NCI-H510A treated with DMSO at 0.1 percent for 48 hours (cell line): ENCODE measurements at places on chromosomes 7 and 10.
A peak's percentile ranks its signal among the peaks of the same experiment; 100 is the strongest.

- DNase-seq: no peak
Observed at GRCh38 chr10:53719658-53720057, 947.1 kb upstream of the MBL2 start.

DNA sequence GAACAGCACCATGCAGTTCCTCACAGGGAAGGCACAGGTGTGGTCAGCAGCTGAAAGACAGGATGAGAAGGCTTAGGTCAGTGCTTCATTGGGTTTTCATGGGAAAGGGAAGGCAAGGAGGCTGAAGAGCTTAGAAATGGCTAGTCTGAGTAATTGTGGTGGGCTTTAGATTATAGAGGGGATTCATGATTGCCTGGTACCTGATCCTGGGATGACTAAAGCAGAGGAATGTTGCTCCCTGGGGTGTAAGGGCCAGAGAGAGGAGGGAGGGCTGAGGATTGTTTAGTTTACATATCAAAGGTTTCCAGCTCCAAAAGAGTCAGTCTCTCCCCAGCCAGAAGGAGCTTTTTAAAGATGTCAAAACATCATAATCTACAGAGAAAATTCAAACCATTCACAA is 396.3 kb upstream of the POM121L12 start:
- DNase-seq: no peak

GRCh38 chr7:83486957-83487356 is 162.0 kb downstream of the SEMA3E start:
- peak; percentile 7 for DNase-seq

- no peak for DNase-seq
Observed at GRCh38 chr7:20197125-20197748, 19.9 kb downstream of the MACC1 start.

GRCh38 chr10:99836711-99837110 is 54.3 kb downstream of the ABCC2 start:
- DNase-seq: no peak

DNA sequence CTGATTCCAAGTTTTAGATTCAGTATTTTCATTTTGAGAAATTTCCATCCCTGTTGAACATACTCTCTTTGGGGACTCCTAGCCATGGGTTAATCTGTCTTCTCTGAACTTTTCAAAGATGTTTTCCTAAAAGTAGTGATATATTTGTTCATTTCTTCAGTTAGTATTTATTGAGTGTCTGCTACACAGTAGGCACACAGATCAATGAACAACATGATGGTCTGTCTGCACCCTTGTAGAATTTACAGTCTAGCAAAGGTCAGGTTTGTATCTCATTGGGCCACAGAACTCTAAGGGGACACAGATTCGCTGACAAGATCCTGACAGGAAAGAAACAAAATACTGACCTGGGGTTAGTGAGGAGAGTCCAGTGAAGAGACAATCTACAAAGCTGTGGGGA is 42.2 kb upstream of the PAPSS2 start:
- no peak for DNase-seq

GRCh38 chr10:49132362-49132737 is 1.5 kb downstream of the FAM170B start:
- DNase-seq: no peak

DNA sequence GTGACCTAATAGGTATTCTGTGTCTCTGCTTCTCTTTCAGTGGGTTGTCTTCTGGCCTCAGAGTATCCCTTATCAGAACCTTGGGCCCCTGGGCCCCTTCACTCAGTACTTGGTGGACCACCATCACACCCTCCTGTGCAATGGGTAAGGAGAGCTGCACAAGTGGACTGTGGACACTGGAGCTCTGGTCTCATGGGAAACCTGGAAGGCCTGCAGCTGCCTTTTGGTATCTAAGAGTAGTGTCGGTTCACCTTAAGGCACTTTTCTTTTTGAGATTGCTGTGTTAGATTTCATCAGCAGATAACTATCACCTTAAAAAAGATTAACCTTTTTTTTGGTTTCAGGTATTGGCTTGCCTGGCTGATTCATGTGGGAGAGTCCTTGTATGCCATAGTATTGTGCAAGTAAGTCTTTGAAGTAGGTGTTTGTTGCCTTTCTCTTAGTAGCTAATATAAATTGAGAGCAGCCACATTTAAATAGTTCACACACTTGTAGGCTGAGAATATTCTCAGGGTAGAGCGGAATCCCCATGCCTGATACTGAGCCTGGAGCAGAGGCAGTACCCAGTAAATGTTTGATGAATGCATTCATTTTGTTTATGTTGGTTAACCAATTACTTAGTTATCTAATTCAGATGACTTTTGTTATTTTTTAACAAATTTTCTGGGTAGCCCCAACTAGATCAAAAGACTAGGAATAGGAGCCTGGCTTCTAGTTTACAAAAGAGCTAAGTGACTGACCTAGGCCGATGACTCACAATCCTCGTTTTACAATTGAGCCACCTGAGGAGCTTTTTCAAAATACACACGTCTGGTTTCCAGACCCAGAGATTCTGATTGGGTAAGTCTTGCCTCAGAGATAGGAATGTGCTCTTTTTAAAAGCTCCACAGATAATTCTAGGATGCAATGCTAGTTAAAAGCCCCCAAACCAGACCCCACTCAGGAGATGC is 3.6 kb downstream of the TMEM254 start:
- no peak for DNase-seq

- no peak for DNase-seq
Observed at GRCh38 chr10:1539216-1539615, 198.1 kb downstream of the ADARB2 start.

GRCh38 chr7:34523226-34523918 is 134.6 kb upstream of the NPSR1 start:
- DNase-seq: no peak

DNA sequence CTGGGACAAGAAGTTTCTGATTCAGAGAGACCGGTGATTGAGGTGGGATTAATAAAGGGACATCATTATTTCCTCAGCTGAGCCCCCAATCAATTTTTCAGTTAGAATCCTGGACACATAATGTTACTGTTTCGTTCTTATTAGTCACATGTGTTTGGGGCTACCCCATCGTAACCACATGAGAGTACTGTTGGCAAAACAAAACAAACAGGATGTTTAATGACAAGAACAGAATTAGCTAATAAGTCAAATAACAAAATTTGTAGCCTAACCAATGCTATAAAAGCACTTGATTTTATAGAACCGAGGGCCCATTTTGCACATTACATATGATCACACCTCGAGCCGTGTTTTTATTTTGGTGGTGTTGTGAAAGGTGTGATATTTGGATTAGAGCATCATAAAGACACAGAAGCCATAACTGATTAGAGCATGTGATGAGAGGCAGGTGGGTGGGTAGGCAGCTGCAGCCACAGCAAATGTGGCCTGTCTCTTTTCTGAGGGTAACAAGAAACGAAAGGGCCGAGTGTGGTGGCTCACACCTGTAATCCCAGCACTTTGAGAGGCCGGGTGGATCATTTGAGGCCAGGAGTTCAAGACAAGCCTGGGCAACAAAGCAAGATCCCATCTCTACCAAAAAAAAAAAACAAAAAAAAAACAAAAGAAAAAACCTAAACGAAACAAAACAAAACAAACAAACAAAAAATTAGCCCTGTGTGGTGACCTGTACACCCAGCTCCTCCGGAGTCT is 1.8 kb upstream of the VWC2 start:
- DNase-seq: no peak

- DNase-seq: no peak
Observed at GRCh38 chr10:100436255-100436654, 26.6 kb upstream of the WNT8B start.

DNA sequence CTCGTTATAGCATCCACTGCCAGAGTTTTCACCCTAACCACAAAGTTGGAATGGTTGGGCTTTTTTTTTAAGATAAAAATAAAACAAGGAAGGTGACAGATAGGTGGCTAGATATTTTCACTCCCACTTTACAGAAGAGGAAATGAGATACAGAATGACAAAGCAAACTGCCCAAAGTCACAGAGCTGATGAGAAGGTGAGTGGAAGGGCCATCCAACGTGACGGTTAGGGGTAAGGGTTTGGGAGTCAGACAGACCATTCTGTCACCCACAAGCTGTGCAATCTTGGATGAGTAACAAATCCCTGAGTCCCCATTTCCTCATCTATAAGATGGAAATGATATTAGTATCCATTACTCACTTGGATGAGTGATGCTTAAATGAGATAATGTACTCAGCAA is 106.9 kb upstream of the PDLIM1 start:
- DNase-seq: no peak

GRCh38 chr7:91140982-91141381 is 123.3 kb upstream of the FZD1 start:
- no peak for DNase-seq

DNA sequence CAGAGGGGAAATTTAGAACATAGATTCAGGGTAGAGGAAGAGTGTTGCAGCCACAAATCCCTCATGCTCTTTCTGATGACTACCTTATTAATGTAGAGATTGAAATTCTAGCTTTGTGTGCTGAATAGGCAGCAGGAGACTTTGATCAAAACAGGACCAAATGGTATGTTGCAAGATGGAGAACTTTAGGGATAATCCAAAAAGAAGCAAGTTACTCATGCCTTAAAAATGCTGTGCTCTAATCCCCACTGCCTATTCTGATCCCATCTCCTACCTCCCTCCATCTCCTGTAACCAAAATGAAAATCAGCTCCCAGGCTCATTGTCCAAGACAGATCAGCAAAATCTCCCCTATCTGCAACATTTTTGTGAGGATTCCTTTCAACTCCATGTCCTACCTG is 31.3 kb downstream of the CH25H start:
- no peak for DNase-seq

- peak; percentile 44 for DNase-seq
Observed at GRCh38 chr10:13734151-13734550, 147.4 kb downstream of the PRPF18 start.

GRCh38 chr10:65710306-65710705 is 1215.5 kb upstream of the LRRTM3 start:
- DNase-seq: no peak

GRCh38 chr7:27960415-27960814 is 220.2 kb downstream of the JAZF1 start:
- no peak for DNase-seq

- peak; percentile 59 for DNase-seq
Observed at GRCh38 chr10:28676968-28677887, at the start of gene BAMBI. Gene BAMBI, plus strand, starts transcription at chr10:28677521. Its CDS starts 377 bp downstream, at chr10:28677898.

DNA sequence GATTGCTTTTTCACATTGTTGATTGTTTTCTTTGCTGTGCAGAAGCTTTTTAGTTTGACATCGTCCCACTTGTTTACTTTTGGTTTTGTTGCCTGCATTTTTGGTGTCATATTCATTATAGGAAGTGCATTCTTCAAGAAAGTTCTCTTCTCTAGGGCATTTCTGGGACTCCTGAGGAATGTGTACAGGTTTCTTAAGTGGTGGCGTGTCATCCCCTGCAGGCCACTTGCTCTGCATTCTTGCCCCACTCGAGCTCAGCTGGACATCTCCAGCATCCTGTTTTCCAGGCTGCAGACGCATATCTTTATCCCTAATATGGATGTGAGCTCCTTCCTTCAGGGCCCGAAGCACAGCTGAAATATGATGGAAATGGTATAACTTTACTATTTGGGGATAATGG is 255.6 kb upstream of the HABP2 start:
- no peak for DNase-seq

DNA sequence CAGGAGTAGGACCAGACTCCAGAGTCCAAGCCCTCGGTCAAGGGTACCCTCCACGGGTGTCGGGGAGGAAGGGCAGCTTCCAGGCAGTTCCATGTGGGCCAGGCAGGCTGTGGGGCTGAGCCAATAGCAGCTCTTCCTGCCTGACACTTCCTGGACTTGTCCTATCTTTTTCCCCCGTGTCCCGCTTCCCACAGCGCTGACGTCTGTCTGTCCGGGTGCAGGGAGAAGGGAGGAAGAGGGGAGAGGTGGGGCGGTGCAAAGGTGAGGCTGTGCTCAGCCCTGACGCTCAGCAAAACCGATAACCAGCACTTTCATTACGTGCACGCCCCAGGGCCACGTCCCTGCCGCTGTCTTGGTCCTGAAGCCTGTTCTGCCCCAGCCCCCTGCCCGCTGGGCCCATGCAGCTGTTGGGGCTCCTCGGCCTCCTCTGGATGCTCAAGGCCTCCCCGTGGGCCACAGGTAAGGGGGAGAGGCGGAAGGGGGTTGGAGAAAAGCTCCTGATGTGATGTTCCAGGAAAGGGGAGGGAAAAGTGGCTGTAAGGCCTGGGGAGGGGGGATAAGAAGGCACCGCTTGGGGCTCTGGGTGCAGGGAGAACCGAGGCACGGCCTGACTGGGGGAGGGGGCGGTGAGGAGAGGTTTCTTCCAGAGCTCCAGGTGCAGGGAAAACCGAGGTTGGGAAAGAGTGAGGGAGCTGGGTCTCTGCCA is at the start of gene MUC3A:
Gene MUC3A, plus strand, starts transcription at position 308 of the 706 bp plus-strand sequence. Its CDS starts 91 bp downstream, at position 399.
- DNase-seq: no peak

DNA sequence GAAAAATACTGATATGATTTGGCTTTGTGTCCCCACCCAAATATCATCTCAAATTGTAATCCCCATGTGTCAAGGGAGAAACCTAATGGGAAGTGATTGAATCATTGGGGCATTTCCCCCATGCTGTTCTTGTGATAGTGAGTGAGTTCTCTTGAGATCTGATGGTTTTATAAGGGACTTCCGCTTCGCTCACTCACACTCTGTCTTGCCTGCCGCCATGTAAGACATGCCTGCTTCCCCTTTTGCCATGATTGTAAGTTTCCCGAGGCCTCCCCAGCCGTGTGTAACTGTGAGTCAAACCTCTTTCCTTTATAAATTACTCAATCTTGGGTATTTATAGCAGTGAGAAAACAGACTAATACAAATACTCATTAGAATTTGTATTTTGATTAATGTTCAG is 5.1 kb upstream of the MRPS17 start:
- no peak for DNase-seq

DNA sequence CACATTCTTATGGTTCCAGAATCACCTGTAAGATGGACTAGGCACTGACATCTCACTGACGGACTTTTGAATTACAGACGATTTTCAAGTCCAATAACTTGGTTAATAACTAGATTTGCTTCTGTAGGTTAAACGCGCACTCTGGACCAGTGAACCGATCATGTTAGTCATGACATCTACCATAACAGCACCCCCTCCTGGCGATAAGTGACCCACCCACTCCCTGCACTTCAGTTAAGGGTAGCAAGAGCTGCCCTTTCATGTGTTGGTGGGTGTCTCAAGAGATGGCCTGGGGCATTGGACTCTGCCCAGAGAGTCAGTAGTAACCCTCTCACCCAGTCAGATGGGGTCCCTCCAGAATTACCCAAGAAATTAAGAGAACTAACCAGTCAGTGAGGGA is 12.9 kb downstream of the GRM8 start:
- no peak for DNase-seq

- no peak for DNase-seq
Observed at GRCh38 chr7:602341-603141, 82.9 kb upstream of the PDGFA start.

- no peak for DNase-seq
Observed at GRCh38 chr7:2204446-2204845, 28.3 kb downstream of the MAD1L1 start.
